ENCODE measurements at places on chromosomes 6 and 20.

DNA sequence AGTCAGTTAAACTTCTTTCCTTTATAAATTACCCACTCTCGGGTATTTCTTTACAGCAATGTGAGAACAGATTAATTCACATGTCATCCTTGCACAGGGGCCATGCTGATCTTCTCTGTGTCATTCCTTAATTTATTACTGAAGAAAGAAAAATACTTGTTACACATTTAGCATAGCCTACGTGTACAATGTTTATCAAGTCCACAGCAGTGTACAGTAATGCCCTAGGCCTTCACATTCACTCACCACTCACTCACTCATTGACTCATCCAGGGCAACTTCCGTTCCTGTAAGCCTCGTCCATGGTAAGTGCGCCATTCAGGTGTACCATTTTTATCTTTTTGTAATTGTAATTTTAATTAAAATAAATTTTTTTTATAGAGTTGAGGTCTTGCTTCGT is 73.6 kb downstream of the RSPH3 start:
- no peak for DNase-seq

GRCh38 chr20:32841174-32841573 is 17.5 kb upstream of the EFCAB8 start:
- DNase-seq, result no peak

DNA sequence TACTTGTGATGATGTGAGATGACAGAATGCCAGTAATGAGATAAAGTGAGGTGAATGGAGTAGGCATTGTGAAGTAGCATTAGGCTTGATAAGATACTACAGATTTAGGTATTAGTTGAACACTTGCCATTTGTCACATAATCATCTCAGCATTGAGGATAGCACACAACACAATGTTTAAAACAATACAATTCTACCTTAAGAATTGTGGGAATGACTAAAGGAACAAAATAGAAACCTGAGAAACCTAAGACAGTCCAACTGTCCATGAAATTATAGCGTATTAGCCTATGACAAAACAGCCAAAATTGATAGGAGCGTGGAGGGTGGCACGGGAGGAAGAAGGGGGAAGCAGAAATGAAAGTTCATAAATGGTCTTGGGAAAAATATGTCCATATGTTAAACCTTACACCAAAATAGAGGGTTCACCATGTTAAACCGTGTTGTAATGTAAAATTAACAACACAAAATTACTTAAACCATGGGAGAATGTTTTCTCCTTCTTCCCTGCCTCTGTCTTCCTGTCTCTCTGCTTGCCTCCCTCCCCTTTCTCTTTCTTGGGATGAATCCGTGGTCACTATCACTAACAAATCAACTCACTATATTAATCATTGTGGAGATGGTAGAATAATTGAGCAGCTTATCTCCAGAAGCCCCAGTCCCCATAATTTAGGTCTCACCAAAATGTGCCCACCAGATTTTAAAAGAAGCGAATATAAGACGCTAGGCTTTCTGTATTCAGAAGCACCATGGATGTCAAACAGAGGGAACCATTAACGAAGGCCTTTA is 33.0 kb upstream of the HFE start:
- DNase-seq, result no peak

DNA sequence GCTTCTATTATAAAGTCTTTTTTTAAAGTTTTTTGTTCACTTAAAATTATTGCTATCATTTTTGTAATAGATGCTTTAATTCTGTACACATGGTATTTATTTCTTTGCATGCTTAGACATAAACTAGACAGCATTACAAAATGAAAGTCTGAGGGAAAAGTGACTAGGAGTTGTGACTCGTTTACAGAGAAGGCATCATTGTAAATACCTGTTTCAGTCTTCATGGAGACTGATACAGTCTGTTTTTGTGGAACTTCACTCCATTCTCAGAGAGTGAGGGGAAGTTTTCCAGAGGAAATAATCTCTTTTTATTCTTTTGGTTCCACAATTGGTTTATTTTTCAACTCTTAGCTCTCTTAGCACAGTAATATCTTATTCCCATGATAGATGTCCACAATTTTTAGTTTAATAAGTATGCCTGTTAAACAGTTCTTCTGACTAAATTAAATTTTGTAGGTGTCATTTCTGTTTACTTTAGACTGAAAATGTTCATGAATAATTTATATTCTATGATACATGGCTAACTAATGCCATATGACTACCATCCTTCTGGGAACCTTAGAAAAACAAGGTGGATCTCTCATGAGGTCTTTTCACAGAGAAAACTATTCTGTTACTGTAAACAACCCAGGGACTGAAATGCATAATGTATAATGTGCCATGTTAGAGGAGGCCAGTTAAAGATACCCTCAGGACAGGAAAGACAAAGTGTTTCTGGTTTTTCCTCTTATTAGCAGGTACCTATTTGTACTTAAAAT is 69.2 kb downstream of the MYO6 start:
- no peak for DNase-seq

DNA sequence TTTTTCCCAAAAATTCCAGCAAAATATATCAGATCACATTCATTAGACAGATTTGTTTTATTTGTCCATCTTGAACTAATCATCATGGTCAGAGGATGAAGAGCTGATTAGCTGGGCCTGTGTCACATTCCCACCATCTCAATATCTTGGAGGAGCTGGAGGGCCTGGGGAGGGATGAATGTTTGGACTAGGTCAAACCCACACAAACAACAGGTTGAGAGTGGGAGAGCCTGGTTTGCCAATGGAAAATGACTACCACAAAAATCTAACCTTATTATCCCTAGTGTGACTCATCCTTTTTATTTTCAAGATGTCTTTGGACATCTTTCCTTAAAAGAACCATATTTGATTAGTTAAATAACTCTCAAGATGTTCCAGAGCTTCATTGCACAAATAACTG is 242.4 kb downstream of the OGFRL1 start:
- no peak for DNase-seq

DNA sequence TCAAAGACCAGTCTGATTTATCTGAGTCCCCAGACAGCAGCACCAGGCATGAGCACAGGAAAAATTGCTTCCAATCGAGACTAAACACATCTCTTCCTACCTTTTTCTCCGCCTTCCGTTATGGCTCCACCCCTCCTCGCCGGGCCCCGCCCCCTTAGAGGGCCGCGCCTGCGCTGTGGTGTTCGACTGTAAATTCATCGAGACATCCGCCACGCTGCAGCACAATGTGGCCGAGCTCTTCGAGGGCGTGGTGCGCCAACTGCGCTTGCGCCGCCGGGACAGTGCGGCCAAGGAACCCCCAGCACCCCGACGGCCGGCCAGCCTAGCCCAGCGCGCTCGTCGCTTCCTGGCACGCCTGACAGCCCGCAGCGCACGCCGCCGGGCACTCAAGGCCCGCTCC is 8.9 kb downstream of the REM1 start:
- DNase-seq, result no peak

DNA sequence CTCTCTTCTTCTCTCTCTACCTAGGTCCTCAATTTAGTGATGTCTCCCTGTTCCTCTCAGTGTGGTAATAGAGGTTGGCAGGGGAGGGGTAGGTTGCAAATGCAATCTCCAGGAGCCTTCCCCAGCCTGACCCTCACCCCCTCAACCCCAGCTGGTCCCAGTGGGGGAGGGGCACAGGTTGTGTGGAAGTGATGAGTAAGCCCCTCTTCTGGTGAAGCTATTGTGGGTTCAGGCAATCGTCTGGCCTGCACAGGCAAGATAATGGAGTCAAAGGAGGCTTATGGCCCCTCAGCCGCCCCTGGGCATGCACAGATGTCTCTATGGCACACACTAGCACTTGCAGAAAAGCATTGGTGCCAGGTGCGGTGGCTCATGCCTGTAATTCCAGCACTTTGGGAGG is 10.8 kb upstream of the ADA start:
- no peak for DNase-seq

GRCh38 chr6:137171824-137172733 is 1.4 kb downstream of the IL22RA2 start:
- no peak for DNase-seq

DNA sequence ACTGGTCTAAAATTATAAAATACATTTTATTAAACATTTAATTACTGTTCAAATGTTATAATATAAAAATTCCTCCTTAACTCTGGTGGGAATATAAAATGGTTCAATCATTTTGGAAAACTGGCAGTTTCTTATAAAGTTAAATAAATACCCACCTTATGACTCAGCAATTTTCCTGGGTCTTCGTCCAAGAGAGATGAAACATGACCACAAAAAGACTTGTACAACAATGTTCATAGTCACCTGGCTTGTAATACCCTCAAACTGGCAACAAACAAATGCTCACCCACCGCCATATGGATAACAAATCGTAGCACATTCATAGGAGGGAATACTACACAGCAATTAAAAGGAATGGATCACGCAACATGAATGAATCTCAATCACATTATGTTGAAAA is 66.0 kb upstream of the RIN2 start:
- no peak for DNase-seq

DNA sequence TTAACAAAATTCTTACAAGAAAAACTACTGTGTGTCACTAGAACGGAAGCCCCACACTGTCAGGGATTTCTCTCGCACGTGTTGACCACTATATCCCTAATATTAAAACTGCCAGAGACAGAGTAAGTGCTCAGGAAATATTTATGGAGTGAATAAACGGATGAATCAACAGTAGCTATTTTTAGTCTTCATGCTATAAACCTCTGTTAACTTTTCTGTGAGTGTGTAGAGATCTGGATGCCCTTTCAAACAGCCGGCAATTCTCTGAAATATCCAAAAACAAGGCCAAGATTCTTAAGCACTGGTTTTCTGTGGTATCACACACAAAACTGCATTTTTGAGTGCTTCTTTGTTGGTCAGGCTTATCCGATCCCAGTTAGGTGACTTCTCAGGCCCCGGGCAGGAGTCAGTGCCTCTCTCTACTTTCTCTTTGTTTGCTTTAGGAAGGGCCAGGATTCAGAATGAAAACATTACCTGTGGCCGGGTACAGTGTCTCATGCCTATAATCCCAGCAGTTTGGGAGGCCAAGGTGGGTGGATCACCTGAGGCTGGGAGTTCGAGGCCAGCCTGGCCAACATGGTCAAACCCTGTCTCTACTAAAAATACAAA is 15.7 kb downstream of the ATP9A start:
- DNase-seq, result no peak

DNA sequence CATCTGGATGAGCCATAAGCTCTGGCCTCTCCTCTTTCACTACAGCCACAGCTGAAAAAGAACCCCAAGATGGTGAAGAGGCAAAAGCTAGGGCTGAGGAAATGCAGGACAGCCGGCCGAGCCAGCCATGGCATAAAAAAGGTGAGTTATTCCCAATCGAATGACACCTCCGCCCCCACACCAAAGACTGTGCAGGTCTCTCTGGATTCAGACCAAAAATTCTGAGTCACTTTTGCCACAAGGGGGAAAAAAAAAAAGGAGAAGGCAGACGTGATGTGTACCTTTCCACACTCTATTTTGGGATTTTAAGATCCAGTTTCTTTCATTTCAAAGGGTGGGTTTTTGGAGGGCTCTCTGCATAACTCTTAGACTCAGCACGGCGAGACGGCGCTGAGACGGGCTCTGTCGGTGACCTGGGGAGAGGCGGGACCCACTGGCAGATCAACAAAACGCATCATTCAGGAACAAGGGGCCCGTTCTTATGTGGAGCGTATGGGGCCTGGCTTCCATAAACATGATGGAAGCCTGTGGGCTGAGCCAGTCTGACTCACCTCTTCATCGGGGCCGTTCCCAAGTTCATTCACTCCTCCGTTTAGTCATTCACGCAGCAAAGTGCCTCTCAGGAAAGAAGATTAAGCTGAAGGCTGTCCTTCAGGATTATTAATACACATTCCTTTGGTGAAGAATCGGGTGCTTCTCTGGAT is 54.8 kb downstream of the NFATC2 start:
- DNase-seq, result no peak

- DNase-seq, result no peak
Measured at GRCh38 chr6:135008941-135009290, 45.7 kb downstream of the HBS1L start.

DNA sequence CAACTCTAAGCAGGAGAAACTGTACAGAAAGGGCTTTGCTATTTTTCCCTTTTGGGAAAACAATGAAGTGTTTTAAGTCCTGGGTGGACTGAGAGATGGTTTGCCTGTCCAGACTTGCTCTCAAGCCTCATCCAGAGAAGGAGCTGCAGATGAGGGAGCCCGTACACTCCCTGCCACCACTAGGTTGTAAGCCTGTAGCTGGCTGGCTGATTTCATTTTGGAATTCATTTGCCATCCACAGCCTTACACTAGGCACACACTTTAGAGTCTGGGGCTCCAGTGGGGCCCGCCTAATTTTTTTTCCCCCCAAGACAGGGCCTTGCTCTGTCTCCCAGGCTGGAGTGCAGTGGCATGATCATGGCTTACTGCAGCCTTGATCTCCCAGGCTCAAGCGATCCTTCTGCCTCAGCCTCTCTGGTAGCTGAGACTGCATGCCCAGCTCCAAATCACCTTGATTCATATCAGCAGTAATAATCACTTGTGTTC is 28.4 kb downstream of the POFUT1 start:
- no peak for DNase-seq

DNA sequence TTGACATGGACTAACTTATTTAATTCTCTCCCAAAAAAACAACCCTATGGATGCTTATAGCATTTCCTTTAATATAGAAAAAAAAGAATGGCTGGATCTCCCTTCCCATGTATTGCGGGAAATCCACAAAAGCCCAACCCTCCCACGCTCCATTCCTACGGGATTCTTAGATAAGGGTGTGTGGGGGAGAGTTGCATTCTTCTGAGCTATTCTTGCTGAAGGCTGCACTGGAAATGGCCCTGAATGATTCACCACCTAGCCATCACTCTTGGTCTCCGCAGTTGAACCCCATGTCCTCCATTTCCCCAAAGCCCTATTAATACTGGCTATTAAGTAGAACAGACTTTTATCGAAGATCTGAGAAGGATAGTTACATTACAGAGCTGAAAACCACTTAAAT is 41.9 kb upstream of the ADGRF5 start:
- no peak for DNase-seq

DNA sequence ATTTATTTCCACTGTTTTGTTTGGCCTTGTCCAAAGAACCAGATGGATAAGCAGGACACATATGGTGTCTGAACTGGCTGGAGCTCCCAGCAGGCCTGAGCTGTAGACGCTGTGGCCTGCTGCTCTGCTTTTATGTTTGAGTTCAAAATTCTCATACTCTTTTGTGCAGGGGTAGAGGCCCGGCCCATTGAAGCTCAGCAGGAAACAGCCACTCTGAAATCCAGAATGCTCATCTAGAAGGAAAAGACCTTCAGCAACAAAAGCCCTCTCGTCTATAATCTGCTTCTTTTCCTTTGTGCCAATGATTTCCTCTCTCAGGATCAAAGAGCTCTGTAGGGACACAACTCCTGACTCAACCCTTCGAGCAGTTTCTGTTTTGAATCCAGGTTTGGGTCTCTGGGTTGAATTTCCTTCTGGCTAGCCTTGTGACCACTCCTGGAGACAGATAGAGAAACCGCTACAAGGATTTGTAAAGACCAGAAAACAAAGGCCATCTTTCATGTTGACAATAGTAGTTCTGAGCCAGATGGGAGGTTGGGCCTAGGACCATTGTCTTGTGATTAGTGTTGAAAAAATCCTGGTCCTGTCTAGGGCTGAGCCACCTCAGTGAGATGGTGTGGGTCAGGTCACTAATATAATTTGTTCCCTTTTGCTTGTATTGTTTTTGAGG is 446.7 kb downstream of the BCKDHB start:
- no peak for DNase-seq

- no peak for DNase-seq
Measured at GRCh38 chr20:34852298-34852697, 20.4 kb downstream of the GGT7 start.

All from CD4-positive, alpha-beta T cell treated with Interleukin-2 at 100 ng/mL for 4 hours (primary cell).